ENCODE measurements at places on chromosomes 5 and 9.

DNA sequence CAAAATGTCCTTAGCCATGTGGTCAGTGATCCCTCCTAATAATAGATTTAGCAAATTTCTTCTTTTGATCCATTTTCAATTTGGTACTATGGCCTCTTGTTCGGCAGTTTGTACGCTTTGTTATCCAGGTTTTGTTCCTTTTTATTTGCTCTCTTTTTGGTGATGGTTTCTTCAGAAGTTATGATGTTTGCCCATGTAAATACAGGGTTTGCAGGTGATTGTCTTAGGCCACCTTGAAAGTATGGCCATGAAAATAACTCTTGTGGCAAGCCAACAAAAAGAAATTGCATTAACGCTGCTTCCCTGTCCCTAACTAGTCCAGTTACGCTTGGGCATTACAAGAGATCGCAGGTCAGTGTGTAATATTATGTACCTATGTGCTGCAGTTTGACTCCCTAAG is 8.6 kb downstream of the GPR151 start:
- DNase-seq, result no peak

- DNase-seq, result peak; percentile 38
These were observed 309.6 kb downstream of the EPB41L4A start for GRCh38 chr5:112109331-112110007.

DNA sequence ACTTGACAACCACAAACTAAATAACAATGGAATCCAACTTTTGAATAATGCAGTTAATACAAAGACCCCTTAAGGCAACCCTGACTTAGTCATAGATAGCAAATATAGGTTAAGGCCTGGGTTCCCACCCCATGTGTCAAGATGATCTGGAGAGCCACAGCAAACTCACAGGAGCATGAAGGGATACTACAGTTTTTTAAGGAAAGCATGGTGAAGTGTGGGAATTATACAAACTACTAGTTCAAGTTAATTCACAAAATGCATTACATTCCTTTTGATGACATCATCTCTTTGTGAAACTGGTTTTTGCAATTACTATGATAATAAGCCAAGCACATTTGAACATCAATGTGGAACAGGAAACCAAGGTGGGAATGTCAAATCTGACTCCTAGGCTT is 50.6 kb downstream of the LHFPL2 start:
- DNase-seq, result no peak

DNA sequence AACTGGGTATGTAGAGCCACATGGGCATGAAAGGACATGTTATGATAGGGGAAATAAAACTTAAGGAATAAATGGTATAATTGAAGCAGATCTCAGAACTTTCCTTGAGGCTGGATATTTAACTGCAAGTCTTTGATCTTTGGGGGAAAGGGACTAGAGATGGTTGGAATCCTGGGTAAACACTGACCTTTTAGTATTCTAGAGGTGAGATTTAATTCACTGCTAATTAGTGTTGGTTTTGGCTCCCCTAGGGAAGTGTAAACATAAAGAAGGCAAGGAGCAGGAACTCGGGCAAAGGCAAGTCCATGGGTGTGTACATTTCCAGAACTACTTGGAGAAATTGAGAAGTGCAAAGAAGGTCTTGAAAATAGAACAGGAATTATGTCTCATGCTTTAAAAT is 16.6 kb downstream of the NIM1K start:
- no peak for DNase-seq

GRCh38 chr9:15461601-15462000 is 38.9 kb downstream of the SNAPC3 start:
- no peak for DNase-seq

DNA sequence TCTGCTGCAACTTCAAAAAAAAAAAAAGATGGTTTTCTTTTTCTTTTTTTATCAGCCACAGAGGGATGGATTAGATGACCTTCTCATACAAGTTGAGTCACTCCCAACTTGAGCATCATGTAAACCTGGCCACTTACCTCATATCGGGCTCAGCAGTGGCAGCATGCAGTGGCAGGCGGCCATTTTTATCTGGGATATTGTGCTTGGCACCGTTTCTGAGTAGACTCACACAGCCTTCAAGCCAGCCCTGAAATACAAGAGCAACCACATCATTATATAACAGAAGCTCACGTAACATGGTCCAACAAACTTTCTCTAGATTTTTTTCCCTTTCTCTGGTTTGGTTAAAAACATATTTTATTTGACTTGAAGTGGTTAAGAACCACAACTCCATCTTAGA is 62.6 kb downstream of the ANKRD55 start:
- DNase-seq, result peak; percentile 54

DNA sequence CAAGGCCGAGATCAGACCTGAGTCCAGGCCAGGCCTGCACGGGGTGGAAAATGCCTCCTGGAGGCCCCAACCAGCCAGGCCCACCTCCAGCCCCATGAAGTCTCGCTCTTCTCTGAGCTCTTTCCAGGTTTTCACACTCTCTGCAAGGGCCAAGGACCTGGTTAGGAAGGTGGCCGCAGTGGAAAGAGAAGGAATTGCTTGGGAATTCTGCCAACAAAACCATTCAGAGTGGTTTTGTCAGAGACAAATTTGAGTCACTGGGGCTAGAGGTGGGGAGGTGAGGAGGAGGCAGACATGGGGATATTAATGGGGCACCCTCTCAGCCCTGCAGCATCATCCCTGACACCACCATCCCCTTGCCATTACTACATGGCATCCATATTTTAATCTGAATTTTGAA is 261.0 kb downstream of the ROR2 start:
- DNase-seq, result no peak

GRCh38 chr5:58891086-58891970 is 308.5 kb downstream of the RAB3C start:
- peak; percentile 77 for DNase-seq

DNA sequence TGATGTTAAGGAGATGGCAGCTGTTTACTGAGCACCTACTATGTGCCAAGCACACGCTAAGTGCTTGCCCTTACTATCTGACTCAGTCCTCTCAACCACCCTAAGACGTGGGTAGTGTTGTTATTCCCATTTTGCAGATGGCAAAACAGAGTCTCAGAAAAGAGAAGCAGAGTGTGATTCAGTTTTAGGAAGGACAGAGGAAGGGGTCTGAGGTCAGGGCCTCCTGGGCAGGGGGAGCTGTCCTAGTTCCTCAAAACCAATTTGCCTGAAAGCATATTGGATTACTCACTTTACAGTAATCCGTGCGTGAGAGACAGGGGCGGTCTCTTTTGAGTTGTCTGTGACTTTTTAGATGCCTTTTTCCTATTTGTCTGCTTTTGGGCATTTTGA is 23.2 kb downstream of the DNM1 start:
- DNase-seq, result no peak

GRCh38 chr9:127295005-127295404 is 30.4 kb downstream of the GARNL3 start:
- no peak for DNase-seq

GRCh38 chr9:16100537-16101091 is 547.8 kb downstream of the CCDC171 start:
- peak; percentile 82 for DNase-seq

- no peak for DNase-seq
These were observed 210.2 kb downstream of the MEF2C start for GRCh38 chr5:88672644-88673252.

GRCh38 chr5:132473019-132473531 is 17.5 kb downstream of the IRF1 start:
- no peak for DNase-seq

- no peak for DNase-seq
These were observed 445.3 kb upstream of the ZNF462 start for GRCh38 chr9:106417685-106418084.

- no peak for DNase-seq
These were observed 37.3 kb downstream of the PIP5K1B start for GRCh38 chr9:68742333-68742730.

DNA sequence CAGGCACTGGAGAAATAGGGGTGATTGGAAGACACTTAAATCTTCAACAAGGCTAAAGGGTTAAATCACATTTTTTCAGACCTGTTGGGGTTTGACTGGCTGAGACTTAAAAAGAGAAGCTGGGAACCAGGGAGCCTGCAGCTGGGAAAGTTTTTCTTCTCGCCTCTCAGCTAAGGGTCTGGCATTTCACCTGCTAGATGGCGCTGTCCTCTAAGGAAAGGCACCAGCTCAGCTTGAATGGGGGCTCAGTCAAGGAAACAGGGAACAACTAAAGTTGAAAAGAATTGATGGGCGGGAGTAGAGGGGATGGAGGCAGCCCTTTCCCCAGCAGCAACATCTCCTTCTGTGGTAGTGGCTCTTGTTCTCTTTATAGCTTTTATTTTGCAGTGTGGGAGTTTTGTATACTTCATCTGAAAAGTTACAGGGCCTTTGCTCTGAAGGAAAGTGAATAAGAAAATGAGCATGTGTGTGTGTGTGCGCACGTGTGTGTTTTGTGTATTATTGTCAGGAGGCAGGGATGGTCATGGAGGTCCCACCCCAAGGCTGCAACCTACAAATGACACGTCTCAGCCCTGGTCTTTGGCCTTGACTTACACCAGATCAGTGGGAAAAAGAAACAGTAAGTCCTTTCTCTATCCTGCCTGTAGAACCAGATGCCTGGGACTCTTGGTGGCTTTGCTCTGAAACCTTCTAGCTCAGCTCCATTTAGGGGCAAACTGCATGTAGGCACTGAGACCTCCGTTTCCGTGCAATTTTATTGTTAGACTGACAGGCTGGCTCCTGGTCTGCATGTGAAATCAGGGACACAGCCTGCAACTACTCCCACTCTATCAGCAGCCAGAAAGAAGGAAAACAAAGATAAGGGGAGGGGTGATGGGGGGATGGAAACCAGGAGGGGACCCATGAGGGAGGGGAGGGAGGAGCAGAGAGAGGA is 316.2 kb upstream of the CLINT1 start:
- peak; percentile 68 for DNase-seq

GRCh38 chr5:10447041-10447440 is 5.4 kb downstream of the ROPN1L start:
- no peak for DNase-seq

DNA sequence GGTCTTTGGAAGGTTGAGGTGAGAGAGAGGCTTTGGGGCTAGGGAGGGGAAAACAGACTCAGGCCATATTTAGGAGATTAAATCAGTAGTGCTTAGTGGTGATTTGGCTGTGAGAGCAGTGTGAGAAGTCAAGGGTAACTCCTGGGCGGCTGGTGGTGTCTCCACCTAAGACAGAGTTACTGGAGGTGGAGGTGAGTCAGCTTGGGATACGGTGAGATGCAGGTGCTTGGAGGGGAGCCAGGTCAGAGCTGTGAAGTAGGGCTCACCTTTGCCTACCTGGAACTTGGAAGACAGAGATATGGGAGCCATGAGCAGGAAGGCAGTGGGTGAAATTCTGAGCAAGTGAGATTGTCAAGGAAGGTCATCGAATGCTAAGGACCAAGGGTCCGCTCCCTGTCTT is 24.5 kb downstream of the RGS3 start:
- no peak for DNase-seq

DNA sequence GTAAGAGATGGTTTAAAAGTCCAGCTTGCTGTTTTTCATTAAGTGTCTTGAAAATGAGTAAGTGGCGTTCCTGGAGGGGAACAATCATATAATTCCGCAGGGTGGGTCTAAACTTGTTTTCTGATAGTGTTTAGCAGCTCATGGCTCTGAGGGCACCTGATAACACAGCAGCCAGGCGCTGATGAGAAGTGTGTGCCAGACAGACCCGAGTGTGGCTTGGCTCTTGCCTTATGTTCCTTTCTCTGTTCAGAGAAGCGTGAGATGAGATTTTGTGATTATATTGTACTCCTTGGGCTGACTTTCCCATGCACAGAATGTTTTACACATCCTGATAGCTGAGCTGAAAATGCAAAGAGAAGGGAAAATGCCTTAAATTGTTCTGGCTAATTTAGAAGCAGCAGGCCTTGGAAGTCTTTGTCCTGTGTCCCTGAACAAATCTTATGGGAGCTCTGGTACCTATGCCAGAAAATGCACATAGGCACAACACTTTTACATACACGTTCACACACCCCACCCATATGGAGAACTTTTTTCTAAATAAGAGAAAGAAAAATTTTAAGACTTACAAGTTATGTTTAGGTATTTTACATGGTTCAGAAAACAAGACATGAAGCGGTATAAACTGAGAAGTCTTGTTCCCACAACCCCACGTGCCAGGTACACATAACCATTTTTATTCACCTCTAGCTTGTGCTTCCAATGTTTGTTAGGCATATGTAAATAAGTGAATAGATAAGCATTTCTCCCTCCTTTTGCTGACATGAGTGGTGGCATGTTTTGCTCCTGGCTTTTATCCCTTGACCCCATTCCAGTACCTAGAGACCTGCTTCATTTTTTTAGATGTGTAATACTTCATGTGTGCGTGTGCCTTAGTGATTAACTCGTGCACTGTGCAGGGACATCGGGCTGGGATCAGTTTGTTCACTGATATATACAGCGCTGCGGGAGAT is 152.2 kb upstream of the OTULINL start:
- DNase-seq, result no peak

DNA sequence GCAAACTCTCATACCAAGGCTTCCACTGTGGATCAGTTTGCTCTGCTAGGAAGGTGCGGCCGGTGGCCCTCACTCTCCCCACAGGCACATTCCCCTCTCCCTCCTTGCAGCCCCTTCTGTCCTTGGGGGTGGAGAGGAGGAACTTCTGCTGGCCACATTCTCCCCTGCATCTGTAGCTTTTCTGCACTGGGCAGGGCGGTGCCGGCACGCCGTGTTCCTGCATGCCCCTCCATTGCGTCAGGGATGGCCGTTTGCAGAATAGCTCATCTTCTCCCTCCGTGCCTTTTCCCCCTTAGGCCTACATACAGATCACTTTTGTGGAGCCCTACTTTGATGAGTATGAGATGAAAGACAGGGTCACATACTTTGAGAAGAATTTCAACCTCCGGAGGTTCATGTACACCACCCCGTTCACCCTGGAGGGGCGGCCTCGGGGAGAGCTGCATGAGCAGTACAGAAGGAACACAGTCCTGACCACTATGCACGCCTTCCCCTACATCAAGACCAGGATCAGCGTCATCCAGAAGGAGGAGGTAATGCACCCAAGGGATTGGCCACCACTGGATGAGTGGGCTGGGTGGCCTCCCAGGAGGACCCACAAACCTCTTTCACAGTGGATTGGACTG is 231.5 kb downstream of the DOCK8 start:
- no peak for DNase-seq
